Hepatic stellate cell (primary cell): ENCODE measurements at places on chromosomes 4 and X.

DNA sequence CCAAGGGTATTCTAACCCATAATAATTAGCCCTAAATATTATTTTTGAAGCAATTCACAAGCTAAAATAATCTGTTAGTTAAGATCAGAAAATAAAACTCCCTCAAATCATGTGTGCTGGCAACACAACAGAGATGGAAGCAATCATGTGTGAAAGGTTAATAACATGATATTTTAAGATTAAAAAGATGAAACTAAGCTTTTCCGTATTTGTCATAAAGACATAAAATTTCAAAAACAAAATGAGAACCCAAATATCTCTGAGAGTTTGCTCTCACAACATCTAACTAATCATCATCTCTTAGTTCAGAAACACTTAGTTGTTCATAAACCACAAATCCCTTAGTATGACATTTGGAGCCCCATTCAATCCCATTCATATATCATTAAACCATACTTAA lies 749.1 kb downstream of the CCSER1 start:
- DNase-seq, result no peak

DNA sequence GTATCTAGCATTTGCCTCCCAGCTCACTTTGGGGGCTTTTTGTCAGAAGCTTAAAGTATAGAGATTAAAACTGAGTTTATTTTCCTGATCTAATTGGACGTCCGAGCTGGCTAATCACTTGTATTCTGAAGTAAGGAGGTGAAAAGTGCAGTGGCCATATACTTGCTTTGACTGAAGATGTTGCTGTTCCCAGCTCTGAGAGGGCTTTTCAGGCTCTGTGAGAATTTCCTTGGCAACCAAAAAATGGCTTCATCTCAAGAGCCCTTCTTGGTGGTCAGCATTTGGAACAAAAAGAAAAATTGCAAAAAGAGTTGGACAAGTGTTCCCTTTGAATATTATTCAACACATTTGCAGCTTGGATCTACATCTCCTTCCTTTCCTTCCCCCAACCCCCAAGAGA lies 67.0 kb downstream of the SLC4A4 start:
- no peak for DNase-seq

GRCh38 chrX:9873952-9874351 lies 87.7 kb downstream of the SHROOM2 start:
- peak; percentile 49 for DNase-seq

DNA sequence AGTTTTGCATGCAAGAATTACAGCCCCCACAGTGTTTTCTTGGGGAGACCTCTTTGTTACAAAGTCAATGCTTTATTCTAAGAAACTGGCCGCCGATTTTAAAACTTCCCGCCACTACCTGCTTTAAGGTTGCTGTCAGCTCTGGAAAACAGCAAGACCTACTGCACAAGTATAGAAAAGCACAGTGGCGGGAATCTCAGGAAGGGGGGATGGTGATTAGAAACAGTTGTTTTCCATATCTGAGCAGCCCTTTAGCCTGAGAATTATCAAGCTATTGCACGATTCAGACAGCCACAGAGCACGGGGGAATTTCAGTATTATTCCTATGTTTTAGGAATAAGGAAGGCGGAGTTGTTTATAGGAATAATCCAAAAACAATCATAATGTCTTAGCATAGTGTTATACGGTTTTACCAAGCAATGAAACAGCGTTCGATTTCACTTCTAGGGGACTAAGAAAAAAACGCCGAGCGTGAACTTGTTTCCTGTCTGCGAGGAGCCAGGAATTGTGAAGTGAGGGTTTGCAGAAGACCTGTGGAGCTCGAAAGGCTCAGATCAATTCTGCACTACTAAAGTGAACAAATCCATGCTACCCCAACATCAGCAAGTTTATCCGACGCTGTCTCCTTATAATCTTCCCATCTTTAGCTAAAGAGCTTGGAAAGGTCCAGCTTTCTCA lies 81.3 kb downstream of the HMGN5 start:
- DNase-seq, result no peak

- peak; percentile 57 for DNase-seq
Measured at GRCh38 chrX:53481816-53482465, 47.8 kb upstream of the HSD17B10 start.

DNA sequence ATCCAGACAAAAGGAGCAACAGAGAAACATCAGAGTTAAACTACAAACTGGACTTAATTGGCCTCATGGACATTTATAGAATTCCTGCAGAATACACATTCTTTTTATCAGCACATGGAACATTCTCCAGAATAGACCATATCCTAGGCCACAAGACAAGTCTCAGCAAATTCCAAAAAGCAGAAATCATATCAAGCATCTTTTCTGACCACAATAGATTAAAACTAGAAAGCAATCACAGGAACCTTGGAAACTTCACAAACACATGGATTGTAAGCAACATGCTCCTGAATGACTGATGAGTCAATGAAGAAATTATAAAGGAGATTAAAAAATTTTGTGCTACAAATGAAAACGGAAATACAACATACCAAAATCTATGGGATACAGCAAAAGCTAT lies 526.7 kb downstream of the PCDH7 start:
- no peak for DNase-seq

DNA sequence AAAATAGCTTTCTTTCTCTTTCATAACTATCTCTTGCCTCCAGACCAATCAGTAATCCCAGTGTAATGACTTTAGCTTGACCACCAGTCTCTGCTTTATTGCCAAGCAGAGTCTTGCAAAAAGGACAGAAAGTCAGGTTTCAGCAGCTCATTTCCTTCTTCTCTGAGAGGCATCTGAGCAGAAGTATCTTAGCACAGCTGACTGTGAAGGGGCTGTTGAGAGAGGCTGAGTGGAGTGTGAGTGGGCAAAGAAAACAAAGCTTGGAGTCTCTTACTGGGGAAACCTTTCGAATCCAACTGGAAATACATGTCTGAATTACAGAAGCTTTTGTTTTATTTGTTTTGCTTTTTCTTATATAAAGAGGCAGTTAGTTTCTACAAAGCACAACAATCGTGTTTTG lies 170.3 kb upstream of the IGFBP7 start:
- no peak for DNase-seq

GRCh38 chr4:101142259-101142658 lies 205.1 kb downstream of the PPP3CA start:
- no peak for DNase-seq

- DNase-seq, result no peak
Measured at GRCh38 chr4:159608436-159608835, 505.6 kb downstream of the RAPGEF2 start.

DNA sequence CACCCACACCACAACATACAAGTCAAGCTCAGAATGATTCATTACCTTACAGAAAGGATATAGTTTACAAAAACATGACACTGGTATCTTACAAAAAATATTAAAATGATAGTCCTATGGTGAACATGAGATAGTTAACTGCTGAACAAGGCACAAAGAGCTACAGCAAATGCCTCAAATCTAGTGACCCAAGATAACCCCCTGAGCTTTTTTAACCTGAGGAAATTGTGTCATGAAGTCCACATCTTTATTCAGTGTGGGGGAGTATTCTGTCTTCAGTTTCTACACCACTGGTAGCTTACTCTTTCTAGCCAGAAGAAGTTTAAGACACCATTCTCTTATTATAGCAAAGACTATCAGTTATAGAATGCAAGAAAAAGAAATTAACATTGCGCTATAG lies 218.7 kb downstream of the MAPK10 start:
- no peak for DNase-seq

DNA sequence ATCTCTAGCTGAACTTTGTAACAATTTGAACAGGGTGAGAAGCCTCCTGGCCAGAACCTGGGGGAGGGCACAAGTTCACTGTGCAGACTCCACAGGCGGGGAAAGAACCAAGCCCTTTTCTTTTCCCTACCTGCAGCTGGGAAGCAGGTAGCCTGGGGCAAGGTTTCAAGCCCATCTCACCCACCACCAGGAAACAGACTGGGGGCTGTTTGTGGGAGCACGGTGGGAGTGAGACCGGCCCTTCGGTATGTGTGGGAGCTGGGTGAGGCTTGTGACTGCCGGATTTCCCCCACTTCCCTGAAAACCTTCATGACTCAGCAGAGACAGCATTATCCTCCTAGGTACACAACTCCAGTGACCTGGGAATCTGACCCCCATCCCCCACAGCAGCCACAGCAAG lies 211.7 kb downstream of the ZNF674 start:
- no peak for DNase-seq

DNA sequence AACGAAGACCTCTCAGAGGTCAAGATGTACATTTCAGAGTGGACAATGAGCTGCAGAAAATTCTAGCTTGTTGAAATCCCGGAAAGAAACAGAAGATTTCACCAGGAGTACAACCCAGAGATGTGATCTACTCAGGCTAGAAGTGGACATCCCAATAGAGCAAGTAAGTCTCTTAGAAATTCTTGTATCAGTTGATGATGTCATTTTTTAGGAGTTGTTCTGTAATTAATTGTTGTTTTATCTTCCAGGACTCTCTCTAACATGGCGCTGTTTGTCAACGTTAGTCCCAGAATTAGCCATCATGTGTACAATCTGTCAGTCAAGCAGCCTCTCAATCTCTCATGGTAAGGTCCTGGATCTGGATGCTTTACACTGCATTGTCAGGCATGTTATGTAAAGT lies 174.4 kb downstream of the GRIA3 start:
- DNase-seq, result no peak

DNA sequence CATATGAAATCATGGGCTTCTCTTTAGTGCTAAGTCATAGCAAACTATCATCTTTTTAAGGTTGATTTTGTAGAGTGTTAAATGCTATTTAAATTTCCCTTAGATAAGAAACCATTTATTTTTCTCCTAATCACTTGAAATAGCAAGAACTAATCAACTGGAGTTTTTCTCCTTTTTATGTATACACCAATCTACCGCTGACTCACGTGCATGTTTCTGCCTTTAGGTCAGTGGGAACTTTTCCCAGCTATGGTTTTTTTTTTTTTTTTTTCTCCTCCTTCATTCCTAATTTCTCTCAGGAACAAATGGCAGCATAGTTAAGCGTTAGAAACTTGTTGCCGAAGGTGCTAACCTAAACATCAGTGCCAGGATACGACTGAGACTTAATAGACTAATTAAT lies 176.4 kb downstream of the BMPR1B start:
- DNase-seq, result no peak

DNA sequence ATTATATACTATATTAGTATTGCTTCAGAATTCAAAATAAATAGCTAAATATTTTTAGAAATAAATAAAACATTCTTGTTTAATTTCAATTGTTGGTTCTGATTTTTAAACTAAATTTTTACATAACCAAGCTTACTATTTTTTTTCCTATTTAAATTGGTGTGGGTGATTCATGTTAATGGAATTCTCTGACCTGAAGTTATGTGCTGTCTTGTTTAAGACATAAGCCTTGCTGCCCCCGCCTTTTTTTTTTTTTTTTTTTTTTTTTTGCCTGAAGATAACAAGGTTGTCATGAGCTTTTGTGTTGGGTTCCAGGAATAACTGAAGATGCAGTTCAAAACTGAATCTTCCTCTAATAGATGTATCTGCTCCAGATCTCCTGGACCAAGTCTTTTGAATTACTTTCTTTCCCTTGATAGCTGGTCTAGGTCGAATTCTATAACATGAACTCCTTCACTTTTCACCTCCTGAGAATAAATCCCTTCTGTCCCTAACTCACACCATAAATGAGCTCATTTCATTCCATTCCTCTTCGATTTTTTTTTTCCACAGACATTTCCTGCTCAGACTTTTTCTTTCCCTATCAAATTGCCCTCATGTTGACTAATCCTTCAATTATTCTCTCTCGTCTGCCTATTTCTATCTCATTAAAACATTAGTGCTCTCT lies 261.5 kb upstream of the FTHL17 start:
- DNase-seq, result peak; percentile 42

DNA sequence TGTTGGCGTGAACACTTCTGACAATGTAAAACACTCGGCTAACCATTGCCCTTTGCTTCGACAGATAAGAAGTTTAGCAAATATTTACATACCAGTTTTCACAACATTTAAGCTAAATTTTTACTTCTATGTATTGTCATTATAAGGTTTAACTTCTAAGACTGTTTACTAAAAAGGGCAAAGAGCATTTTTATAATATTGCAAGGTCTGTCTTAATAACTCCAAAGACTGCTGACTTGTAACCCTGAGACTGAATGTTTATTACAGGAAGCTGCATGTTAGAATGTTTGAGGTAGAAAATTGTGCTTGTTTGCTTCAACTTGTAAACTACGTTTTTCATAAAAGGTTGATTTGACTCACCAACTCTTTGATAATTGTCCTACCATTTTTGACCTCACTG lies 213.2 kb upstream of the RPS6KA3 start:
- DNase-seq, result no peak
